NCI-H2081 (cell line): ENCODE measurements at places on chromosomes 16 and 17.

DNA sequence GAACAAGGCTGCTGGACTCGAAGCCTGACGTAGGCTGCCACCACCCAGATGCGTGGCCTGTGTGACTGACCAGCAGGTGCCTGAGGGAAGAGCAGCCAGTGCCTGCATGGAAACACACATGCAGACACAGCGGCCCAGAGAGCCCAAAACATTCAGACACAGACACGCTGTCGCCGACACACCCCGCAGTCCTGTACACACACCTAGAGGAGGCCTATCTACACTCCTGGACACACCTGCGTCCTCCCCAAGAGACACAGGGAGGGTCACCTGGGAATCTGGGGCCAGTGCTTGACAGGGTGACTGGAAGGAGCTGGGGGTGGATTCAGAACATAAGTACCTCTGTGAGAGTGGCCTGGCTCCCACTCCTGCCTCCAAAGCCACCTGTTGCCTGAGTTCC is 6.1 kb upstream of the TSPOAP1 start:
- no peak for DNase-seq

DNA sequence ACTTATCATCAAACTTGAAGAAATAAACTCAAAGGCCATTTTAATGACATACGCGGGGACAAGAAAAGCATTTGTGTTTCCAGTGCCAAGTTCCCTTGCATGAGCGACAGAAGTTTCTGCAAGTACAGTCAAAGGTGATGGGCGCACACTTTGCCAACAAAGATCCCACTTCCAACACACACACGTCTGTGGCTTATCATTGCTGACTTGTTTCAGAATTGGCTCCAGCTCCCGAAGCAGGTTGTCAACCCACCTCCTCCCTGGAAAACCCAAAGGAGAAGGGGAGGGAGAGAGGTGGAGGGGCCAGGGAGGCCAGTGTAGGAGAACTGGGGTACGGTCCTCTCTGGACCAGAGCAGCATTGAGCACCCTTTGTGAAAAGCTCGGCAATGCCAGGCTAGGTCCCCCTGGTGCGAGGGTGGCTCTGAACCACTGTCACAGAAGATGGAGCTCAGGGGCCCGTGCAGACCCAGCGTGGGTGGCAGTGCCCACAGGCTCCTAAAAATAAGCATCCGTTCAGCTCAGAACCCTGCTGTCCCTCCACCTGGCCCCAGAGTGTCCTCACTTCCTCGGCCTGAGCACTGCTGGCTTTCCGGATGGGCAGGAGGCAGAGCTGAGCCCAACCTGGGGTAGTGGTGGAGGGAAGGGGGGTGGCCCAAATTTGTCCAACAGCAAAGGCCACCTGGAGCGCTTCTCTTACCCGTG is 33.2 kb downstream of the RBFOX3 start:
- no peak for DNase-seq

DNA sequence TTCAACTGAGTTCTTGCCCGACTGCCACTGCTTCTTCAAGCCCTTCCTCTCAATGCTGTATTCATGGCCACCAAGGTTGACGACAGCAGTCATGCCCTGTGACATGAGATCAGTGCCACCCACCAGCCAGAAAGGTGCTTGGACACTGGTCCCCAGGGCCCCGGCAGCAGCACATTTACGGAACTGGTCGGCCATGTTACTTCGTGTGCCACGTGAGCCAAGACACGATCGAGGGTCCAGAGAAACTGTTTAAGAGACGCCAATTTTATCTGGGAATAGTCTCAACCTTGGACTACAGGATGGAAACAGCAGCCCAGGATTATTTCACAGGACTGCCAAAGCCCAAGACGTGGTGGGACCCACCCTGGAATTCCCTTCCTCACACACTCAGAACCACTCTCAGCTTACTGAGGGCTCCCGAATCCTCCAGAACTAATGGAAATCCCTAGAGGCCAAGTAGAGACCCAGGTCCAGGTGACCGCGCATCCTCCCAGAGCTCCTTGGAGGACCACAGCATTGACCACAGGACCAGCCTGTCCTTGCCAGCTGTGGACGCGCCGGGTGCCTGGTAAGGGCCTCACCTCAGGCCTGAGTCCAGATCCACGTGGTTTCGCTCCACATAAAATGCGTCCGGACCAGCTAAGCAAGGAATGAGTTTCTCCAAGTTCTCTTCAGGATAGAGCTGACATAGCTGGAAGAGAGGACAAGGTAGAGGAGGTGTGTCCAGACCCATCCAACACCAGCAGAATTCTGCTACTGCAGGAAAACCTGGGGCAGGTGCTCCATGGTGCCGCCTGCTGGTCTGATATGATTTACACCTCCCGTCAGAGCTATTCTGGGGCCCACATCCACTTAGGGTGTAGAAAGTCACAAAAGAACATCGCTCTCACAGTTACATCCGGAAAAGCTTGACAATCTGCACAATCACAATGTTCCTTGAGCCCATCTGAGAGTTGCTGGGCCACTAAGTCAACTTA is 28.2 kb downstream of the MAP1LC3B start:
- DNase-seq = no peak

DNA sequence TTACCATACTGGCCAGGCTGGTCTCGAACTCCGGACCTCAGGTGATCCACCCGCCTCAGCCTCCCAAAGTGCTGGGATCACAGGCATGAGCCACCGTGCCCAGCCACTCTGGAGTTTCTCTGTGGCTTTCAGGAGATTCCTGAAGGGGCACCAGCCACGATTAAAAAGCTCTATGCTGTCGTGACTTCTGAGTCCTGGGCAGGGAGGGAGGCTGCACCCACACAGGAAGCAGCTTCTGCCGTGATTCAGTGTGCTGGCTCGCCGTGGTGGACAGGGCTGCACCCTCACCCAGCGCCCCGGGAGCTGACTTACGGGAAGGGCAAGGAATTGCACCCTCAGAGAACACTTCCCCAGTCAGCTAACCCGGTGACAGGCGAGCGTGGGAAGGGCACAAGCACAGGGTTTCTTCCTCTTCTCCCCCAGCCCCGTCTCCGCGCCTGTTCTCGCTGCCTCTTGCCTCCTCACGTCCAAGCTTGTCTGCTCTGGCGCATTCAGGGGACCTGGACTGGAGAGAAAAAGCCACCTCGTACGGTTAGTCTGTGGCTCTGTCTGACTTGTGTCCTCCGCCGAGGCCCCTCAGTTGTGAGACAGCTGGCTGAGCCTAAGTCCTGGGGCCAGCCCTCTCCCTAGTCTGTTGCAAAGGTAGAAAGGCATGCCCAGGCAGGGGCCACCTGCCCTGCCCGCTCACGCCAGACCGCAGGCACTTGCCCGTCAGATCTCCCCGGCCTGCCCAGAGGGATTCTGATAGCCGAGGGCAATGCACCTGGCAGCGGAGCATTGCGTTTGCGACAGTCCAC is 145.0 kb downstream of the SEC14L1 start:
- DNase-seq = no peak

- no peak for DNase-seq
Measured at GRCh38 chr16:26701243-26701886, 365.4 kb upstream of the C16orf82 start.

DNA sequence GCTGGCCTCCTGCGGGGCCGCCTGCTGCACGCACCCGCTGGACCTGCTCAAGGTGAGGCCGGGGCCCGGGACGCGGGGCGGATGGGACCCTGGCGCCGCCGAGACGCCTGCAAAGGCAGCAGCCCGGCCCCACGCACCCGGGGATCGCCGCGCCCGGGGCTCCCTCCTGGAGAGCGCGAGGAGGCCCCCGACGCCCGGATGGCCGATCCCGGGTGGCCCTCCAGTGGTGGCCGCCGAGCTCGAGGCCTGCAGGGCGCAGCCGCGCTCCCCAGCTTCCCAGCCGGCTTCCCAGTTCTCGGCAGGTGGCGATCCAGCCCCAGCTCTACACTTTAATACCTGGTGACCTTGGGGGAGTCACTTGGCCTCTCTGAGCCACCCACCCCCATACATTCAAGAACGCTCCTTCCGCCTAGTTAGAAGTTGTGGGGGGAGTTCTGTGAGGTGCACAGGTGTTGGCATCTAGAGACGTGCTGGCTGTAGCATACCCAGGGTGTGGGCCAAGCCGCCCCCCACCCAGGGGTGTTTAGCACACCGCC is 452 bp downstream of the SLC25A10 start:
- peak; percentile 45 for DNase-seq

DNA sequence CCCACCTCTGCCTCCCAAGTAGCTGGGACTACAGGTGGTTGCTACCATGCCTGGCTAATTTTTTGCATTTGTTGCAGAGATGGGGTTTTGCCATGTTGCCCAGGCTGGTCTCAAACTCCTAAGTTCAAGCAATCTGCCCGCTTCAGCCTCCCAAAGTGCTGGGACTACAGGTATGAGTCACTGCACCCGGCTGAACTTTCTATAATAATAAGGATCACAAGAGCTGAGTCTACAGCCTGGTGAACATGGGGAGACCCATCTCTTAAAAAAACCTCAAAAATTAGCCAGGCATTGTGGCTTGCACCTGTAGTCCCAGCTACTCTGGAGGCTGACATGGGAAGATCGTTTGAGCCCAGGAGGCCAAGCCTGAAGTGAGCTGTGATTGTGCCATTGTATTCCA is 53.5 kb downstream of the WDR59 start:
- no peak for DNase-seq

DNA sequence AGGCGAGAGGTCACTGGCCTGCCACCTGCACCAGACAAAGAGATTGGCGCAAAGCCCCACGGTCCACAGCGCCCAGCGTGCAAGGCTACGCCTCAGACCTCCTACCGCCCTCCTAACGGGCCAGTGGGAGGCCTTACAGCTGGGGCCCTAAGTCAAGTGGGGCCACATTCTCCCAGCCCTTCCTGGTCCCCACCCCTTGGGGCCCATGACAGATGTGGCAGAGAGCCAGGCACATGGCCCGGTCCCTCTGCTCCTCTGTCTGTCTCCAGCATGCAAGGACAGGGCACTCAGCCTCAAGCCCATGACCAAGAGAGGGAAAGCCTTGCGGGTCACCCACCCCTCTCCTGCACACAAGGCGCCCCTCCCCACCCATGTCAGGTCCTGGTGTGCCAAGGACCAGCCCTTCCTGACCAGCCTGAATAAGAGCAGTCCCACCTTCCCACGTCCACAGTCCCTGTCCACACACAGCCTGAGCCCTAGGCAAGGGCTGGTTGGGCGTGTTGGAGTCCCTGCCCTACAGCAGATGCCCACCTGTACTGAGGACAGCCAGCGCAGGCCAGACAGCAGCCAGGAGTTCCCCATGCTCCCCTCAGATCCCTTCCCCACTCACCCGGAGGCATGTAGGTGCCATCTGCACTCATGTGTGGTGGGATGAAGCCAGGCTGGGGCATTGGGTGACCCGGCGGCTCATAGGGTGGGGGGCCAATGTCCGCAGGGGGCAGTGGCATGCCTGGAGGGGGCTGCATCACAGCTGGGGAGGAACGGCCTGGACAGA is 25.3 kb downstream of the CDIP1 start:
- no peak for DNase-seq

DNA sequence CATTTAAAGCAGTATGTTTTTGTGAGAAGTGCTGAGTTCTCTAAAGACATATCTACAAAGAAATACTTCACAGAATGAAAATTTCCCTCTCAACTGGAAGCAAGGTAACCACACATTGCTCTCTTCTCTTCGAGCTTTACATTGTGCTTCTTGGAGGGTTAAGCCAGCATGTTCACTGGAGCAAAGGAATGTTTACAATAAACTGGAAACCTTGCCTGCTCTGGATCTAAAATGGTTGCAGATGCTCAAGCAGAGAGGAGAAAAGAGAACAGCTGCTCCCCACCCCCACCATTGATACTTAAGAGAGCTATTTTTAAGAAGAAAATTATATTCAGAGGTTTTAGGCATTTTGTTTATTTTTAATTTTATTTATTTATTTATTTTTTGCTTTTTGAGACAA is 213.1 kb downstream of the CEP112 start:
- DNase-seq = no peak

DNA sequence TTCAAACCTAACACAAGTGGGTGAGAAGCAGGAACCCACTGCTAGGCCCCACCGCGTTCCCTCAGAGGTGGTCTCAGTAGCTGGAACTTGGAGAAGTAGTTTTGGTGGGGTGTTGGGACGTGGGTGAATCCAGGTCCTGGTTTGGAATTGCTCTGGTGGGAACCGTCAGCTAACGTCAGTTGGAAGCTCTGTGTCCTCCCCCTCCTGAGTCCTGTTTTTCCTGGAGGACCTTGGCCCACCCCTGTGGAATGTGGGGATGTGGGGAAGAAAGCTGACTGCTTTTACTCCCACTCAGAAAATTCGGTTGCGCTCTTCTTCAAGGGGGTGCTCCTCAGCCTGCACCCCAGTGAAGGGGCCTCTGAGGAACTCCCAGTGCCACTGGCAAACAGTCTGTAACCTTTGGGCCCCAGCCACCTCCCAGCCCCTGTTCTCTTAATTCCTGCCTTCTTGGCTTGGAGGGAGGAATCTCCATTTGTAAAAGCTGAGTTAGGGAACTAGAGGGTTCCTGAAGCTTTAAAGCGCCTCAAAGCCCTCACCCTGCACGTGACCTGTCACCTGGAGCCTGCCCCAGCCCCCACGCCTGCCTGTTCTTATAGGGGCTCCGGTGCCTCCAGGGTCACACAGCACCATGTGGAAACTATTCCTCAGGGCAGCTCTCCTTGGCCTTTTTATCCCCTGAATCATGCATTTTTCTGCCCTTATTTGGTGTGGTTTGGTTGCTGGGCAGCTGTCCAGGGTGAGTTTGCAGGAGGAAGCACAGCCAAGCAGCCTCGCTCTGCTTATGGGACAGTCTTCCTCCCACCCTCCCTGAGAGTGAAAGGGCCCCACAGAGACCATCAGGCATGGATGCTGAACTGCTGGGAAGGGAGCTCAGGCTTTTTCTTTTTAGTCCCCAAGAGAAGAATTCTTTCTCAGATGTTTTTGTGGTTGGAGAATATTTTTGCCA is 16.2 kb upstream of the NAGLU start:
- no peak for DNase-seq

DNA sequence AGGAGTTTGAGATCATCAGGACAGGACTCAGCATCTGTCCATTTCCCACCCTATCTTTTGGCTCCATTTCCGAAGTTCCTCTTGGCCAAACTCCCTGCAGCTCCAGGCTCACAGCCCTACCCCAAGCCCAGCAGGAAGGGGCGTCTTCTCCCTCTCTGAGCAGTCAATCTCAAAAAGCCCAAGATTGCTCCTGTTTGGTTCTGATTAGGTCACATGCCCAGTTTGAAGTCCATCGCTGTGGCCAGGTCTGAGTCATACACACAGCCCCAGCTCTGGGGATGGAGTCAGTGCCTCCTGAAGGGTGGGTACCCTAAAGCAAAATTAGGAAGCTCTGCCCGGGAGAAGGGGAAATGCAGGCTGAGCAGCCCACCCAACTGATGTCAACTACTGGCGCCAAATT is 23.9 kb downstream of the SNX20 start:
- no peak for DNase-seq
